ENCODE measurements at places on chromosomes 16 and 17.

DNA sequence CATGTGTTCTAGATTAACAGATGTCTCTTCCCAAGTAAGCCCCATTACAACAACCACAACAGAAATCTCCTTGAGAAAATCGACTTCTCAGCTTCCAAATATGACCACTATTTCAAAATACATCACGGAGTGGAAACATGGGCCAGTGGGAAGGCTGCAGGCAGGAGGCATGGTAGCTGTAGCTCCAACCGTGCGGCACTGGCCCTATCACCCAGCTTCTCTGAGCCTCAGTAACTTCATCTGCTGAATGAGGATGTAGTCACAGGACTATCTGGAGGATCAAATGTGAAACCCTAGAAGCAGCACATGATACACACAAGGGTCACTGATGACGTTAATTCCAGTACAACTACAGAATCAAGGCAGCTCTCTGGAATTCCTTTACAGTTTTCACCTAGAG lies 112.2 kb downstream of the VPS53 start:
- no peak for DNase-seq

- DNase-seq = no peak
These were observed 11.8 kb downstream of the CYB5B start for GRCh38 chr16:69435977-69436820.

- DNase-seq = no peak
These were observed 95.1 kb downstream of the NTN1 start for GRCh38 chr17:9116311-9116835.

GRCh38 chr17:31310260-31310659 lies 3.6 kb downstream of the EVI2B start:
- DNase-seq = no peak

- DNase-seq = no peak
These were observed 141.3 kb upstream of the NETO2 start for GRCh38 chr16:47284999-47285398.

- DNase-seq = no peak
These were observed 15.3 kb downstream of the CDH3 start for GRCh38 chr16:68660359-68660795.

DNA sequence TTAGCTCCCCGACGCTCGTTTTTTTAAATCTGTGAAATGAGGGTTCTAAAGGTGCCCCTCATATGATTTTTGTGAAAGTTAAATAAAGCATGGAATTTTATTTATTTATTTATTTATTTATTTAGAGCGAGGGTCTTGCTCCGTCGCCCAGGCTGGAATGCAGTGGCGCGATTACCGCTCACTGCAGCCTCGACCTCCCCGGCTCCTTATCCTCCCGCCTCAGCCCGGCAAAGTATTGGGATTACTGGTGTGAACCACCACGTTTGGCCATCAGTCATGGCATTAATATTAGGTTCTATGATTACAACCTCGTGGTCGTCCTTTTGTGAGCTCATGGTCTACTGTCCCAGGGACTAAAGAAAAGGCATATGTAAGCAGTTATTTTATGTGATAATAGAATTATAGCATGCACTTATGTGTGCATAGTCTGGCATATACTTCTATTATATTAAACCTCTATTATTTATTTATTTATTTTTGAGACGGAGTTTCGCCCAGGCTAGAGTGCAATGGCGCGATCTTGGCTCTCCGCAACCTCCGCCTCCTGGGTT lies 557 bp upstream of the LUC7L start:
- DNase-seq = no peak

DNA sequence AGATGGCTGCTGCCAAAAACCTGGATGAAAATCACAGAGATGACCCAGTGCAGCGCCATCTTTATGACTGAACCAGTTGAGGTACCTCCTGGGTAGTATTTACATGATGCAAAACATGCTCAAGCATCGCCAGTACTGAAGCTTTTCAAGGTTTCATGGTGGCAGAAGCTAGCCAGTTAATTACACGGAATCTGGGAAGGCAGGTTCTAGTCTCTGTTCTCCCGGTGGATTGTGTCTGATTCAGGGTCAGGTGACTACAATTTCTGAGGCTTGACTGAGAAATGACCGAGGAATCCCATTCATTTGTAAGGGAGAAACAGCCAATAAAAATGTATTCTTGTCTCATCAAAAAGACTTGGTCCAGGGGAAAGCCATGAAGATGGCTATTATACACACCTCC lies 209.1 kb downstream of the SLC39A11 start:
- no peak for DNase-seq

DNA sequence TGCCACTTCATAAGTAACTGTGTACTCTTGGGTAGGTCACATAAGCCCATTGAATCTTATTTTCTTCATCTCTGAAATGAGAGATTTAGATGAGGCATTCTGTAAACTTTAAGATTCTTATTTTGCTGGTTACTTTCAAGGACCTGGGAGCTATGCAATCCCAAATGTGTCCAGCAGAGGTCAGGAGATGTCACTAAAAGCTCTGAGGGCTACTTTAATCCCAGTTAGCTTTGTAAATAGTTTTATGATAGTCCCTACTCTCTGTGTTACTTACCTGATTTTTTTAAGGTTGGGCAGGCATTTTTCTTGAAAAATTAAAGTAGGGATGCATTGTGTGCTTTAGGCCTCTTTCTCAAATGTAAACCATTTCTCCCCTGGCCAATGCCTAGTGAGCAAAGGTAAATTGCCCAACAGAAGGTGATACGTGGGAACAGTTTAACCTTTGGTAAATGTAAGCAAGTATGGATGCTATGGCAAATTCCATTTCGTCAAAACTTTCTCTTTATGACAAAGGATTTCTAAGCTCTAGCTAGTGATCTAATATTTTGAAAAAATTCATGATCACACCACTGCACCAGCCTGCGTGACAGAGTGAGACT lies 57.1 kb upstream of the WSB1 start:
- peak; percentile 79 for DNase-seq

DNA sequence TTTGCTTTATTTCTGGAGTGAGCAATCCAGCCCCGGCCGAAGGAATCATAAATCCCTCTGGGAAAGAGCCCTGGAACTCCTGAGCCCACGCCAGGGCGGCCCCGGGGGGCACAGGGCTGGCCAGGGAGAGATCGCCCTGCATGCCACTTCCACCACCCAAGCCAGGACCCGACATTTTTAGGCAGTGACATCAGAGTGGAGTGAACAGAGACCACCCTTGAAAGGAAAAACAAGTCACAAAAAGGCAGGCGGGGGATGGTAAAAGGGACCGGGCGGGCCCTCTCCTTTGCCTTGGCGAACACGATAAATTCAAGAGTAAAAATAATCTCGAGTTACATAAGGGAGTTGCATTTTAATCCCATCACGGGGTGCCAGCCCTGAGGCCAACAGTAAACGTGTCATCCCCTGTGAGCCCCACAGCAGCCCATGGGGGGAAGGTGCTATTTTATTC lies 284.1 kb downstream of the C16orf95 start:
- no peak for DNase-seq

DNA sequence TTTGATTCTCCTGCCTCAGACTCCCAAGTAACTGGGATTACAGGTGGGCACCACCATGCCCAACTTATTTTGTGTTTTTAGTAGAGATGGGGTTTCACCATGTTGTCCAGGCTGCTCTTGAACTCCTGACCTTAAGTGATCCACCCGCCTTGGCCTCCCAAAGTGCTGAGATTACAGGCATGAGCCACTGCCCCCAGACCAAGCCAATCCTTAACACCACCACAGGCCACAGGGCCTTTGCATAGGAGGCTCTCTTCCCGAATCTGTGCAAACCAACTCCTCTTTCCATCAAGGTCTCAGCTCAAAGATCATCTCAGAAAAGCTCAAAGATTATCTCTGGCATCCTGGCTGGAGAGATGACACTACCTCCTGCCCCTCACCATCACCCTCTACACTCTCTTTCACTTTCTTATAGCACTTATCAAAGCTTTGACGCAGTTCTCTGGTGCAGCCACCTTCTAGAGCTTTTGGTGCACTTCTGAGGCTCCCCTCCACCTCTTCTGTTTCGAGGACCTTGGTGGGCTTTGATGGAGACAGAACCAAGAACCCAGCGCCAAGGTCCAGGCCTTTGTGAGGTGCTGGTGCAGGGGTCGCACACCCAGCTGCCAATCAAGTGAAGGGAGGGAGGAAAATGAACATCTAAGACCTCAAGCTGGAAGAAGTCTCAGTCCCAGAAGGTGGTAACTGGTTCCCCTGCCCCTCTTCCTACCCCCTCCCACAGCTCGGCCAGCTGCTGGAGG lies 23.2 kb upstream of the PHB1 start:
- no peak for DNase-seq

Data from stimulated activated CD4-positive, alpha-beta T cell treated with anti-CD3 and anti-CD28 coated beads, Interleukin-1b, Interleukin-23, amount 100 ng/mL, for 24 hours (primary cell).